ENCODE measurements at places on chromosomes 1 and 21.

- DNase-seq: no peak
These were observed 2.8 kb upstream of the ENAH start for GRCh38 chr1:225655509-225656258.

GRCh38 chr1:23984417-23985186, 4.5 kb upstream of the SRSF10 start:
- no peak for DNase-seq

DNA sequence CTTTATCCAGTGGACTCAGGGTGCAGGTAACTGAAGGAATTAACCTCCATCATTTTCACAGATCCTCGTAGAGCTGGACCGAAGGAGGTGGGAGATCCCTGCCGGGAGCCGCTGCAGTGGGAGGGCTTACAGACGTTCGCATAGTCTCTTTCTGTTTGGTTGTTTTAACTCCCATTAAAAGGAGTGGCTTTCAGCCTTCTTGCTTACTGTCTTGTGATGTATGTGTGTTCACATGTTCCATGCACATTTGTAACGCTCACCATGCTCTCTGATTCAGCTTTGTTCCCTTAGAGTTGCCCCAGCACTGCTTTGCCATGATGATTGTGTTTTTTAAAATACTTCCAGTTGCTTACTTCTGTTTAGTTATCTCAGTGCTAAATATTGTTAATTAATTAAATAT, 85.8 kb downstream of the ADARB1 start:
- DNase-seq: no peak

DNA sequence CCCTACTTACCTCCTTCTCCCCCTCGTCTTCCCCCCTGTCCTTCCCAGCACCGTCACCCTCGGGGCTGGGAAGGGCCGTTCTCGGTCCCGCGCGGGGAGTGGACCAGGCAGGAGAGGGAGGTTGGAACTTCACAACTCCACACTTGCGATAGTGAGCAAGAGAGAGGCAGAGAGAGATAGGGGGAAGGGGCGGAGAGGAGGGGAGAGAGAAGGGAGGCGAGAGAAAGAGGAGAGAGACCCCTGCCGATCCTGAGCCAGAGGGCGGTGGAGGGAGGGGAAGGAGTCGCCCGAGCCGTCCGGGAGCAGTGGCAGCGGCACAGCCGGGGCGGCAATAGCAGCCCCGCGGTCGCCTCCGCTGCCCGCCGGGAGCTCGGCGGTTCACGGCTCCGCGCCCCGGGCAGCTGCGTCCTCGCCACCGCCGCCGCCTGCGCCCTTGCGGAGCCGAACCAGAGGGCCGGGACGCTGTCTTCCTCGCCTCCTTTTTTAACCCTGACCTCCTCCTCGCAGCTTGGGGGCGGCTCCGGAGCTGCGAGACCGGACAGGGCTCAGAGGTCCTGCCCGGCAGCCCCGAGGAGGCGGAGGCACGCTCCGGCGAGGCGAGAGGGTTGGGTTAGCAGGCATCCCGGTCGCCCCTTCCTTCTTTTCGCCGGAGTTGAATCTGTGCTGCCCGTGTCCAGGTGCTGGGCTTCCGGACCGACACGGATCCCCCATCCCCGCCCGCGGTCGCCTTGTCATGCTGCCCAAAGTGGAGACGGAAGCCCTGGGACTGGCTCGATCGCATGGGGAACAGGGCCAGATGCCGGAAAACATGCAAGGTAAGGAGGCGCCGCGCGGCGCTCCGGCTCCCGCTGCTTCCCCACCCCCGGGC, 11.7 kb downstream of the NR5A2 start:
- no peak for DNase-seq

DNA sequence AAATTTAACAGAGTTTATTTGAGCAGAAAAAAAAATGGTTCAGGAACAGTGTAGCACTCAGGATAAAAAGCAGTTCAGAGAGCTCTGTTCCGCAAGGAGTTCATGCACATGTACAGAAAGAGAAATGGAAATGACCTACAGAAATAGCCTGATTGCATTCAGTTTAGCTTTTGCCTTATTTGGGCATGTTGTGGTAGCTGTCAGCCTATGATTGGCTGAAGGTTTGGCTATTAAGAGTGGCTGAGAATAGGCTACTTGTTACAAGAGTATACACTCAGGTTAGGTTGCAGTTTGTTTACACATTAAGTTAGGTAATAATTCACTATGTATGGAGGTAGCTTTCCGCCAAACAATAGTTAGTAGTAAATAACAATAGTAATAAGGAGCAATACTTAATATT, 511.0 kb upstream of the TMPRSS15 start:
- no peak for DNase-seq

Data from T-cell (primary cell).